ENCODE measurements at places on chromosomes 3 and 15.

- peaks cover 47% of the 10 kb centered on the region for H3K27me3 ChIP-seq
- DNase-seq, result no peak
- H3K4me1 ChIP-seq, result no peaks in the 10 kb centered on the region
- no peak overlapping the region for H3K27ac ChIP-seq
Observed at GRCh38 chr3:122934251-122934650, 93.3 kb downstream of the SEMA5B start.

- H3K27ac ChIP-seq, result no peak overlapping the region
- H3K36me3 ChIP-seq, result no peaks in the 10 kb centered on the region
- peaks cover 2% of the 10 kb centered on the region for H3K4me1 ChIP-seq
- DNase-seq, result no peak
- H3K4me3 ChIP-seq, result no peak overlapping the region
Observed at GRCh38 chr15:71333839-71334238, 218.6 kb downstream of the THSD4 start.

GRCh38 chr15:51114437-51115119 is 19.9 kb upstream of the TNFAIP8L3 start:
- H3K27ac ChIP-seq, result no peak overlapping the region
- DNase-seq, result no peak
- no peaks in the 10 kb centered on the region for H3K4me1 ChIP-seq
- peaks cover 24% of the 10 kb centered on the region for H3K27me3 ChIP-seq

GRCh38 chr15:86608461-86609205 is 529.0 kb downstream of the AGBL1 start:
- no peak for DNase-seq
- peaks cover 29% of the 10 kb centered on the region for H3K4me1 ChIP-seq
- peaks cover 1% of the 10 kb centered on the region for H3K36me3 ChIP-seq
- no peak overlapping the region for H3K4me3 ChIP-seq
- no peak overlapping the region for H3K27ac ChIP-seq
- peaks cover 4% of the 10 kb centered on the region for H3K27me3 ChIP-seq

GRCh38 chr3:11002371-11002807 is 9.8 kb downstream of the SLC6A1 start:
- no peak for DNase-seq
- no peak overlapping the region for H3K4me3 ChIP-seq
- no peaks in the 10 kb centered on the region for H3K36me3 ChIP-seq
- no peaks in the 10 kb centered on the region for H3K4me1 ChIP-seq

- no peaks in the 10 kb centered on the region for H3K27me3 ChIP-seq
- H3K4me3 ChIP-seq, result no peak overlapping the region
- H3K36me3 ChIP-seq, result no peaks in the 10 kb centered on the region
- H3K27ac ChIP-seq, result no peak overlapping the region
- H3K4me1 ChIP-seq, result no peaks in the 10 kb centered on the region
Observed at GRCh38 chr3:60854791-60855190, 396.5 kb downstream of the FHIT start.

DNA sequence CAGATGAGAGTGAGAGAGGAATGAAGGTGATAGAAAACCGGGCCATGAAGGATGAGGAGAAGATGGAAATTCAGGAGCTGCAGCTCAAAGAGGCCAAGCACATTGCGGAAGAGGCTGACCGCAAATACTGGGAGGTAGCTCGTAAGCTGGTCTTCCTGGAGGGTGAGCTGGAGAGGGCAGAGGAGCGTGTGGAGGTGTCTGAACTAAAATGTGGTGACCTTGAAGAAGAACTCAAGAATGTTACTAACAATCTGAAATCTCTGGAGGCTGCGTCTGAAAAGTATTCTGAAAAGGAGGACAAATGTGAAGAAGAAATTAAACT is 88.9 kb downstream of the EOMES start:
- peaks cover 1% of the 10 kb centered on the region for H3K36me3 ChIP-seq
- H3K27ac ChIP-seq, result peak overlapping the region; percentile 93

- DNase-seq, result no peak
- H3K4me3 ChIP-seq, result no peak overlapping the region
- no peak overlapping the region for H3K27ac ChIP-seq
- H3K36me3 ChIP-seq, result no peaks in the 10 kb centered on the region
Observed at GRCh38 chr3:48372377-48372770, 355 bp downstream of the FBXW12 start.

- H3K4me1 ChIP-seq, result no peaks in the 10 kb centered on the region
- no peak overlapping the region for H3K4me3 ChIP-seq
- peaks cover 4% of the 10 kb centered on the region for H3K27me3 ChIP-seq
- no peaks in the 10 kb centered on the region for H3K36me3 ChIP-seq
Observed at GRCh38 chr3:34200576-34200975, 402.1 kb downstream of the PDCD6IP start.

- peaks cover 16% of the 10 kb centered on the region for H3K4me1 ChIP-seq
- H3K36me3 ChIP-seq, result peaks cover 5% of the 10 kb centered on the region
- no peak for DNase-seq
- H3K27ac ChIP-seq, result no peak overlapping the region
Observed at GRCh38 chr3:195425849-195426248, 17.0 kb downstream of the ACAP2 start.

GRCh38 chr3:110756705-110757104 is 314.9 kb upstream of the NECTIN3 start:
- H3K36me3 ChIP-seq, result no peaks in the 10 kb centered on the region
- H3K27me3 ChIP-seq, result no peaks in the 10 kb centered on the region
- no peak overlapping the region for H3K27ac ChIP-seq
- no peak for DNase-seq

GRCh38 chr3:195133013-195133412 is 137.9 kb downstream of the XXYLT1 start:
- no peak for DNase-seq
- H3K4me3 ChIP-seq, result no peak overlapping the region
- no peaks in the 10 kb centered on the region for H3K36me3 ChIP-seq
- peaks cover 15% of the 10 kb centered on the region for H3K4me1 ChIP-seq
- H3K27me3 ChIP-seq, result no peaks in the 10 kb centered on the region

- no peak overlapping the region for H3K4me3 ChIP-seq
- no peak overlapping the region for H3K27ac ChIP-seq
- H3K27me3 ChIP-seq, result peaks cover 12% of the 10 kb centered on the region
- no peaks in the 10 kb centered on the region for H3K36me3 ChIP-seq
- peaks cover 31% of the 10 kb centered on the region for H3K4me1 ChIP-seq
- no peak for DNase-seq
Observed at GRCh38 chr15:90305932-90306331, 40.5 kb downstream of the NGRN start.

DNA sequence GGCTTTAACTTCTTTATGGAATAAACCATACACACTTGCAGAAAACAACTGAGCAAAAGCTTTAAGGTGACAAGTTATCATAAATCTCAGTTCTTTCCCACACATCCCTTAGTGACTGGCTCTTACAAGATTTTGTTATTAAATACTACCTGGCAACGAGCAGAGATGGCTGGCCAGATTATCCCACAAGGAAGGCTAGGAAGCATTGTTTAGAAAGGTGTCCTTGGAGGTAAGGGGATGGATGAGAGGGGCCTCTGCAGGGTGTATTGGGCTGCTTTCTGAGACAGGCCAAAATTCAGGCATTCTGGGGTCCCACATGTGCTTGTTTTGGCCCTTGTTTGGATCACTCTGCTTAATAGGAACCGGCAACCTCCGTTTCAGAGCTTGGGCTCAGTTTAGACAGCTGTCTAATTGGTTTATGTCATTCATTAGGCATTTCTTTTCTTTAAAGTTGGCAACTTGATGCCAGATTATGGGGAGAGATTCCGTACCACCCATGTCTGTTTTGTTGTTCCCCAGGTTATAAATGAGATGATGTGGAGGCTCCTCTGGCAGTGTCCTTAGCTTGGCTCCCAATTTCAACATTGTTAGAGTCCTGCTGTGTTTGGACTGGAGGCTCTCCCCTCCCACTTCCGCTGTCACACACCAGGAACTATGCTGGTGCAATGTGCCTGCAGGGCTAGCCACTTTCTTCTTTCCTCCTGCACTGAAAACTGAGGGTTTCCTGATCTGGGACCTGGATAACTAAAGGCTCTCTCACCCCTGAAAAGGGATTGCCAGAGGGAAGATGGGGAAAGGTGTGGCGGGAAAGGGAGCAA is 121.1 kb downstream of the TPRG1 start:
- H3K27me3 ChIP-seq, result peaks cover 4% of the 10 kb centered on the region
- H3K4me1 ChIP-seq, result peaks cover 14% of the 10 kb centered on the region
- no peak overlapping the region for H3K4me3 ChIP-seq
- DNase-seq, result no peak
